ENCODE measurements at places on chromosomes 7 and 10.

DNA sequence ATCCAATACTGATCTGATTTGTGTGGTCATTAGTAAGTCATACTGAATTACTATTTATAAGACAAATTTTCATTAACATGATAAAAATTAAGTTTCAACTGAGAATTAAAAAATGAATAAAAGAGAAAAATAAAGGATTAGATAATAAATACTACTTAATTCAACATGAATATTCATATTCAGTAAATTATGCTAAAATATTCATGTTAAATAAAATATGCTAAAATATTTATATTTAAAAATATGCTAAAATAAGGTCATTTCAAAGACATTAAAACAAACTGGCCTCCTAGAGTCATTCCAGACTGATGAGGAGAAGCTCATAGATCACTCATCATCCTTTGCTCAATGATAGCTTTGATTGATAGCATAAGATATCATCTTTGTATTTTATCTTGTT lies 16.7 kb upstream of the TMEM106B start:
- DNase-seq: no peak

GRCh38 chr7:102925976-102926782 lies 13.4 kb downstream of the LRRC17 start:
- DNase-seq: no peak

- no peak for DNase-seq
These were observed 62.5 kb upstream of the INPP5A start for GRCh38 chr10:132475086-132475485.

- DNase-seq: no peak
These were observed 164.6 kb downstream of the GRK5 start for GRCh38 chr10:119371704-119372663.

GRCh38 chr10:74930965-74931364 lies 104.6 kb downstream of the KAT6B start:
- DNase-seq: no peak

DNA sequence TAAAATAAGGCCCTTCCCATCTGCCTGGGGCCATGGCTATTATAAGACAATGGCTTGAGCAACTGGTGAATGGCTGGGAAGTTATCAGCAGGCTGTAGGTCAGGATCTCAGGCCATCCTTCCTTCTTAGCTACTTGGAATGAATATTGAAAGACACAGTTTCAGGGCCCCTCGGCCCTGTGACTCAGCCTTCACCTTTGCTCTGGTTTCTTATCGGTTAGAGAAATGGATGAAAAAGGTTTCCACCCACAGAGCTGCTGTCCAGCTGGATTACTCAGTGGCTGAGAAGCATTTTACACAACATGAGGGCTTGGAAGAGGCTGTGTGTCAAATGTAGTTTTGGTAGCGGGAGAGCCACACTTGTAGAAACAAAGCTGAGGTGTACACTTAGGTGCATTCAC lies 9.4 kb downstream of the ACSL5 start:
- DNase-seq: peak; percentile 29

GRCh38 chr10:96360766-96361165 lies 2.0 kb upstream of the OPALIN start:
- DNase-seq: no peak

DNA sequence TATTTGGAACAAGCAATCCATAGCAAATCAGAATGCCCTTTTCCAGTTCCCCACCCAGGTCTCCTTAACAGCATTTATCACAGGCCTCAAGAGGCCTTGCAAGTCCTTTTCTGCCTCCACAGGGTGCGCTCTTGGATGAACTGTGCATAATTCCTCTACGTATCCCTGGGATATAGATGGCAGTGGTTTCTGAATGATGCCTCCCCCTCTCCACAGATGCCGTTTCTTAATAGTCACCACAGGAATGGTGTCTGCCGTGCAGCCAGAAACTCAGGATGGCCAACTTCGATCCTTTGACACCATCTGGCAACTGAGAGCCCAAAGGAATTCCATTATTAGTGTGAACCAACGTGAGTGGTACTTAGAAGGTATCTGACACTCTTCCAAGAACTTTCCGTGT lies 43.1 kb downstream of the JAZF1 start:
- DNase-seq: no peak

- DNase-seq: no peak
These were observed 631.4 kb upstream of the POT1 start for GRCh38 chr7:125561006-125561405.

GRCh38 chr10:80649183-80649582 lies 111.5 kb downstream of the SH2D4B start:
- DNase-seq: no peak

DNA sequence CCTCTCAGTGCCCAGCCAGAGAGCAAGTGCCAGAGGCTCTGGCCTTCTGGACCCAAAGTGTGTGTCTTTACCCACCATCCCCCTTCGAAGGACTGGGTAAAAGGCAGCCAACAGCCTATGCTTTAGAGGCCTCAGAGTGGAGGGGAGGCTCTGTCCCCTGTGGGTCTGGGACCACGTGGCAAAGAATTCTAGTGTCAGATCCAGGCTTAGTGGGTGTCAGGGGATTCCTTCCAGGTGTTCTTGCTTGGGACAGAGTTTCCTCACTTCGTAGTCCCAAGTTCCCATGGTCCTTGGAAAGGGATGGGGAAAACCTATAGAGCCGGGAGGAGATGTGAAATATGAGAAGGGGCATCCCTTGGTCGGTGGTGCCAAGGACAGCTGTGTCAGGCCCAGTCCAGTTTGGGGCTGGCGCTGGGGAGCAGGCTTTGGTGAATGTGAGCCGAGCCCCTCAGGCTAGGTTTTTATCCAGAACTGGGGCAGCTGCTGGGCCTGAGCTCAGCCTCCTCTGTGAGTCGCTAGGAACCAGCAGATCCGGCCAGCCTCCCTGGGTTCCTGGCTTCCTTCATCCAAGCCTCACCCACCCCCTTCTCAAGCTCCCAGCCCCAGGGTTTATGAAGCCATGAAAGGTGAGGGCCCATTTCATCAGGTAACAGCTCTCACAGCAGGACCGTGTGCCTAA lies 71.2 kb downstream of the C10orf105 start:
- DNase-seq: no peak

DNA sequence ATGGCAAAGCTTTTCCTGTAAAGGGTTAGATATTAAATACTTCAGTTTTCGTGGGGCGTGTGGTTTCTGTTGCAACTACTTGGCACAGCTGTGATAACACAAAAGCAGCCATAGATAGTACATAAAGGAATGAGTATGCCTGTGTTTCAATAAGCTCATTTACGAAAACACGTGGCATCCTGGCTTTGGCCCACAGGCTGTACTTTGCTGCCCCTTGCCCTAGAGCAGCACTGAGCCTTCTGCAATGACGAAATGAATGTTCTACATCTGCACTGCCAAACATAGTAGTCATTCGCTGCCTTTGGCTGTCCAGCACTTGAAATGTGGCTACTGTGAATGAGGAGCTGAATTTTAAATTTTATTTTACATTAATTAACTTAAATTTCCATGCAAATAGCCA lies 376.2 kb upstream of the TPK1 start:
- no peak for DNase-seq

GRCh38 chr10:119006451-119007210 lies 22.9 kb upstream of the NANOS1 start:
- DNase-seq: peak; percentile 14

DNA sequence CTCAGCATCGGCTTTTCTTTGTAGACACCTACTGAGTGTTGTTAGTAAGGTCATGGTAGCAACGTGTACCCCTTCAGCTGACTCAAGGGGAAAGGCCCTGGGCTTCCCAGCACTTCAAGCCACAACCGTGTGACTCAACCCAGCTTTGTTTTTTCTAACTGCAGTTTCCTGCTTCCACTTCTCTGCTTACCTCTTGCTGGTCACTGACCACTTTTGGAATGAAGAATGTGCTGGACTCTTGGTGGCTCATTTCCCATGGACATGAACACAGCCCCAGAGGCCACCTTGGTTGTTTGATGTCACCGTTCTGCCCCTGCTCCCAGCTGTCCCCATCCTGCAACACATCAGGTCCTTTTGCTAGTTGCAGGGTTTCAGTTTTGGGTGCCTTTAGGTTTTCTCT lies 69.5 kb upstream of the ZNF438 start:
- DNase-seq: no peak

- no peak for DNase-seq
These were observed 25.5 kb upstream of the NKX2-3 start for GRCh38 chr10:99507265-99507664.

DNA sequence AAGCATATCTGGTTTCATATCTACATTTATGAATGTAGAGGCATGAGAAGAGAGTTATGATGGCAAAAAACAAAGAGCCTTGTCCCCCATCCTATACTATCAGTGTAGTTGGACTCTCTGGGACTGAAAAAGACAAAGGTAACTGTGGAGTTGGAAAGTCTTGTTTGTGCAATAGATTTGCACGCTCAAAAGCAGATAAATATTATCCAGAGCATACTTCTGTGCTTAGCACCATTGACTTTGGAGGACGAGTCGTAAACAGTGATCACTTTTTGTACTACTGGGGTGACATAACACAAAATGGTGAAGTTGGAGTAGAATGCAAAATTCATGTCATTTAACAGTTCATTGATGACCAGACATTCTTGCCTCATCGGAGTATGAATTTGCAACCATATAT lies 85.2 kb upstream of the EGFR start:
- DNase-seq: no peak

DNA sequence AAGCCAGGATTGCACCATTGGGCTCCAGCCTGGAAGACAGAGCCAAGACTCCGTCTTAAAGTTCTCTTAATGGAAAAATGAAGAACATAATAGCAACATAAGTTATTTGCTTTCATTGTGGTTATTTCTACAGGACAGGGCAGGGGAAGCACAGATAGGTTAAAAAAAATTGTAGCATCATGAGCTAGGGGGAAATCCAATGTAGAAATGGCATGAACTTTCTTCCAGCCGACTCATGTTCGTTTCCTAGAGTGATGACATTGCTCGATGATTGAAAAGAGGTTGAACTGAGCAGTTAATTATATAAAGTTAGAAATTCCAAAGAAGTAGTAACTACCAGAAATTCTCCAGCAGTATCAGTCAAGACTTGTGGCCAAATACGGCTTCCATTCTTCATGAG lies 64.9 kb downstream of the DAGLB start:
- peak; percentile 57 for DNase-seq

DNA sequence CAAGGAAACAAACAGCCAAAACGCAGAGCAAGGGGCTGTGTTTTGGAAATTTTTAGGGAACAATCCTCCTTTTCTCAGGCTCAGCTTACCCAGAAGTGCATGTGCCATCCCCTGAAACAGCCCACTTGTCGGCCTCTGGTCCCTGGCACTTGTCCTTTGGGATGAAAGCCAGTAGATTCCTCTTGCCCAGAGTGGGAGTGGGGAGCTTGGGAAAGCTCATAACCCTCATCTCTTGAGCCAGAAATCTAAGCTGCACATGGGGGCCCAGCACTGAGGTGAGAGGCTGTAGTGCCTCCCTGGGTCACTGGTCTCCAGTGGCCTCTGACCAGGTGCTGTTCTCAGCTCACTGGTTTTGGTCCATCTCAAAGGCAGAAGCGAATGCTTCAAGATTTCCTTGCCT lies 150.3 kb downstream of the RNF216 start:
- no peak for DNase-seq

DNA sequence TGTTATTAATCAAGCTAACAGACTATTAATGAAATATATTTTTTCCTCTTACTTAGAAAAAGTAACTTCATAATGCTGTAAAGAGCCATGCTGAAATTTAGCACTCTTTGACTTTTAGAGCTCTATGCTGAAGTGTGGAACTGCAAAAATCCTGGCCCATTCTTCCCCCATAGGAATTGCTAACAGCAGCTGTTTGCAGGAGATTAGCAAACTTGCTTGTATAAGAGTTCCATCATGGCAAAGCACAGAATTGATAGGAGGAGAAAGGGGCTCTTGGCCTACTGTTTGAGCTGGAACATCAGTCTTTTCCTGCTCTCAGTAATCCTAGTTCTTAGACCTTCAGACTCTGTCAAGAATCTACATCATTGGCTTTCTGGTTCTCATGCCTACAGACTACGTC lies 18.3 kb upstream of the GNAT3 start:
- no peak for DNase-seq

GRCh38 chr7:46679671-46680070 lies 758.6 kb upstream of the IGFBP3 start:
- DNase-seq: no peak

- DNase-seq: no peak
These were observed 20.7 kb downstream of the ZMIZ2 start for GRCh38 chr7:44769376-44769775.

- peak; percentile 56 for DNase-seq
These were observed 309.7 kb downstream of the CSTF2T start for GRCh38 chr10:51389415-51390321.

DNA sequence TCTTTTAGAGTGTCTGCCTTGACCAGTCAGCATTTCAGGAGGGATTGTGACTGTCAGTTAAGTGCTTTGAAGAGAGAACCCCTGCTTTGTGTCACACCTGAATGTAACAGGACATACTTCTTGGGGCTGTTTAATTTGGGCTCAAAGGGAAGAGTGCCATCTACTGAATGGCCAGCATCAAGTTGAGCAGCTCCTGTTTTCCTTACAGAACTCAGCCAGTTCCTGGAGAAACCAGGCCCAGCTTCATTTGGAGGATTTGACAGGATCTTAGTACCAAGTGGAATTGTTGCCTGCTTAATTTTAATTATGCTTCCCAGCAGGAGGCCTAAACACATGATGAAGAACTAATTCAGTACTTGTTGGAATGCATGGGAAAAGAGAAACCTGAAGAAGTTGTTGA lies 8.3 kb downstream of the ADD3 start:
- no peak for DNase-seq
